ENCODE measurements at places on chromosomes 2 and 18.

GRCh38 chr18:75173125-75173432, 35.9 kb downstream of the PTGR3 start:
- DNase-seq: no peak

GRCh38 chr18:33660696-33661310, 82.8 kb downstream of the ASXL3 start:
- no peak for DNase-seq

GRCh38 chr18:58527285-58527951, 101.5 kb downstream of the ALPK2 start:
- no peak for DNase-seq

DNA sequence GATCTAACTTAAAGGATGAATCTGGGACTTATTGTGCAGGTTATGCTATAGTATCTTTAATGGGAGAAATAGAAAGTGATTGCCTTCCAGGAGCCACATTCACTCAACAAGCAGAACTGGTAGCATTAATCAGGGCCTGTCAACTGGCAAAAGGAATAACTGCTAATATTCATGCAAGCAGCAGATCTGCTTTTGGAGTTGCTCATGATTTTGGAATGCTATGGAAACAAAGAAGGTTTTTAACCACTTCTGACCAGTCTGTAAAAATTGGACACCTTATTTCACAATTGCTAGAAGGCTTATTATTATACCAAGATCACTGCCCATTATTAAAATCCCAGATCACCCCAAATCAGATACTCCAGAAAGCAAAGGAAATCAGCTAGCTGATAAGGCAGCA, 200.4 kb downstream of the MREG start:
- DNase-seq: no peak

DNA sequence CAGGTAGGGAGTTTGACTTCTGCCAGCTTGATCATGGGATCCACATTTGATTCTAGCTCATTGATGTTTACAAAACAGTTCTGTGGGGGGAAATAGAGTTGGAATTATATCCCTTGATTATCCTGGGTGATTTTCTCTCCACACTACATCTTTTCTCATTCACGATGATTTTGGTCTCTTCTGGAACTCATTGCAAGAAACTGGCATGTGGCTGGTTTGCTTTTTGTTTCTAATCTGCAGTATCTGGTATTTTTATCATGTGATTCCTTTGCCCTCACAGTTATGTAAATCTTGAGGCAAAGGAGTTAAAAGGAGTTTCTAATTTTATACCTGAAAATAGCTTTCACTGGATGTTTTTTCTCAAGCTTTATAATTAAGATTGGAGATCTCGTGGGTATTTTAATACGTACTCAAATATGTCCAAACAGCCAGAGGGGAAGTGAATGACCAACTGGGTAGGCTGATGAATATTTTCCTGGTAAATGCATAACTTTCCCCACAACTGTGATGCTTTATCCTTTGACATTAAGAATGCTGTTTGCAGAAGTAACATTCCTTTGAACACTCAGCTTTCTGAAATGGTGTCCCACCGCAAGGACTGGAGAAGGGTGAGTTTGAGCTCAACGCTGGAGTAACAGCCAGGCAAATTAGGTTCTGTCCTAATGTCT, 502.9 kb upstream of the ZEB2 start:
- no peak for DNase-seq

DNA sequence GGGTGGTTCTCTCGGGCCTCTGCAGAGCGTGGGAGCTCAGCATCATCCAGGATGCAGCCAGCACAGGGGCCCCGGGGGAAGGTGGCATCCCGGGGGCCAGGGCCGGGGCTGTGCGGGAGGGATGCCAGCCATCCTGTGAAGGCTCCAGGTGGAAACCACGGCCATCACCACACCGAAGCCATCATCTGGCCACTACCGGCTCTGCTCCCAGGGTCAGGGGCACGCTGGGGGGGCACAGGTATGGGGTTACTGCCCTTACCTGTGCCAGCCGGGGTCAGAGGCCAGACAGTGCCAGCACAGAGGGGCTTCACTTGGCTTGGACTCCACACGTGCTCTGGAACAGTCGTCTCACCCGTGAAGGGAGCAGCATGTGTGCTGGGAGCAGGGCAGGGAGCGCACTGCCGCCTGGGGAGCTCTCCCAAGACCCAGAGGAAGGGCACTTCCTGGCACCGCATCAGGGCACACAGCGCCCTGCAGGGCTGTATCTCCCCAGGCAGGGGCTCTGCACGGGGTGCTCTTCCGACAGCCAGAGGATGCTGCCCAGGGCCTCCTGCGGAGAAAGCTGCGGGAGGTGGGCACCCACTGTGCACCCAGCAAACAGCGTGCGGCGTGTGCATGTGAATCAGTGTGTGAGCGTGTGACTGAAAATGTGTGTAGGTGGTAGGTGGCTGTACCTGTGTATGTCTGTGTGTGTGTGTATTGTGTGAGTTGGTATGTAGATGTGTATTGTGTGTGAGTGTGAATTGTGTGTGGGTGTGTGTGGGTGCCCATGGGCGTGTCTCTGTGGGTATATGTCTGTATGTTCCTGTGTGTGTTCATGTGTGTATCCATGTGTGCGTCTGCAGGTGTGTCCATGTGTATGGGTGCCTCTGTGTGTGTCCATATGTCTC, 75.0 kb downstream of the PTGR3 start:
- no peak for DNase-seq

- DNase-seq: no peak
Measured at GRCh38 chr18:63293935-63294334, 25.6 kb downstream of the BCL2 start.

GRCh38 chr18:70243131-70243929, 37.8 kb upstream of the RTTN start:
- no peak for DNase-seq

GRCh38 chr18:79420033-79420745, 24.5 kb downstream of the NFATC1 start:
- DNase-seq: no peak

DNA sequence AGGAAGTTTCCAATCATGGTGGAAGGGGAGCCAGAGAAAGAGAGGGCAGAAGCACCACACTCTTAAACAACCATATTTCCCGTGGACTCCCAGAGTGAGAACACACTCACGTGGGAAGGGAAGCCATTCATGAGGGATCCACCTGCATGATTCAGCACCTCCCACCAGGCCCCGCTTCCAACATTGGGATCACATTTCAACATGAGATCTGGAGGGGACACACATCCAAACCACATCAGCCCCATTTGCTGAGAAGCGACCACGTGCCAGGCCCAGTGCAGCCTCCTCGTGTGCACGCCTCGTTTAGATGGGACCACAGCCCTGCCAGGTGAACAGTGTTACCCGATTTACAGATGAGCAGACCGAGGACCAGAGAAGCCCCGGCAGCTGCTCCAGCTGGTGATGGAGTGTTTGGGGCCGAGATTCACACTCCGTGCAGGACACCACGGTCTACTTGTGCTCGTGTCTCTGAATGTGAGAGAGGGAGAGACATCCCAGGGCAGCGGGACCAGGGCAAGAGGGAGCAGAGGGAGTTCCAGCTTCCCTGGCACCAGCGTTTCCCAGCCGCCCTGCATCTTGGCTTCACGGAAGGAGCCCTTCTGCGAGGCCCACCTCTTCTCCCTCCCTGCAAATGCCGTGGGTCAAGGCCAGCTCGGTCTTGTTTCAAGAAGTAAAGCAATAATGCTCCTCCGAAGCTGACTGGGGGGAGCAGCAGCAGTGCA, 76.9 kb upstream of the ODC1 start:
- no peak for DNase-seq

GRCh38 chr2:33241581-33241980, 234.9 kb upstream of the RASGRP3 start:
- no peak for DNase-seq

- DNase-seq: no peak
Measured at GRCh38 chr2:68737711-68738110, 3.1 kb downstream of the ARHGAP25 start.

DNA sequence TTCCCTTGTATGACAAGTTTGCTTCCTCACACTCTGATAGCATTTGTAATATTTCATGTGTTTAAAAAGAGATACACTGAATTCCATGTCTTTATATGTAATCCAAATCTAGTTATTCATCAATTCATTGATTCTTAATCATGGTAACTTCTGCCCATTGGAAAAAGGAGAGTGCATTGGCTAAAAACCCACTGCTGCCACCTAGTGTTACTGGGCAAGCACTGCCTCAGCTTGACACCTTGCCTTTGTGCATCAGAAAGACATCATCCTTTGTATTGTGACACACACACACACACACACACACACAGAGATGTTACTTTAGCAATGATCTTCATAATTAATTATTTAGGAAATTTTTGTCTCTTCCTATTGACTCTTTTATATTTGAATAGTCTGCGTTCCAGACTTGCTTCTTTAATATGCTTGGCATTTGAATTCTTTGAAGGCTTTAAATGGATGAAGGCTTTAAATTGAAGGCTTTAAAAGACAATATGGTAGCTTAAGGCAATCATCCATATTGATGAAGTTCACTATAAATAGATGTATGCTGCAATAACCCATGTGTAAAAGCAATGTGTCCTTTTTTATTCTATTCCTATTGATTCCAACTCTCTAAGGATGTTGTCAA, 414.2 kb upstream of the CHST9 start:
- no peak for DNase-seq

DNA sequence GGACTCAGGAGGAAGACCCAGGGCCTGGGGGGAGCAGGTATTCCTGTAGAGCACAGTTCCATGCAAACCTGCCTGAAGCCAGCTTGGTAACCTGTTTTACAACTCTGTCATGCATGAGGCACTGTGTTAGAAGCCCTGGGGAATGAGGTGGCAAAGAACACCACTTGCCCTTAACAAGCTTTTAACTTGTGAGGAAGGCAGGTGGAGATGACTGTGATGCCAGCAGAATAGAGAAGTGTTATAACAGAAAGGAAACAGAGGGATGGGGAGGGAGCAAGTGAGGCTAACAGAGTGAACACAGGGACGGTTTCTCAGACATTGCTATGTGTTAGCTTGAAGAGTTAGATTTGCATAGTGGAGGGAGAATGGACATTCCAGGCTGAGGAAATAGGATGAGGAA, 11.5 kb upstream of the IL1A start:
- no peak for DNase-seq

GRCh38 chr2:54239427-54239826, 16.6 kb downstream of the TSPYL6 start:
- no peak for DNase-seq

DNA sequence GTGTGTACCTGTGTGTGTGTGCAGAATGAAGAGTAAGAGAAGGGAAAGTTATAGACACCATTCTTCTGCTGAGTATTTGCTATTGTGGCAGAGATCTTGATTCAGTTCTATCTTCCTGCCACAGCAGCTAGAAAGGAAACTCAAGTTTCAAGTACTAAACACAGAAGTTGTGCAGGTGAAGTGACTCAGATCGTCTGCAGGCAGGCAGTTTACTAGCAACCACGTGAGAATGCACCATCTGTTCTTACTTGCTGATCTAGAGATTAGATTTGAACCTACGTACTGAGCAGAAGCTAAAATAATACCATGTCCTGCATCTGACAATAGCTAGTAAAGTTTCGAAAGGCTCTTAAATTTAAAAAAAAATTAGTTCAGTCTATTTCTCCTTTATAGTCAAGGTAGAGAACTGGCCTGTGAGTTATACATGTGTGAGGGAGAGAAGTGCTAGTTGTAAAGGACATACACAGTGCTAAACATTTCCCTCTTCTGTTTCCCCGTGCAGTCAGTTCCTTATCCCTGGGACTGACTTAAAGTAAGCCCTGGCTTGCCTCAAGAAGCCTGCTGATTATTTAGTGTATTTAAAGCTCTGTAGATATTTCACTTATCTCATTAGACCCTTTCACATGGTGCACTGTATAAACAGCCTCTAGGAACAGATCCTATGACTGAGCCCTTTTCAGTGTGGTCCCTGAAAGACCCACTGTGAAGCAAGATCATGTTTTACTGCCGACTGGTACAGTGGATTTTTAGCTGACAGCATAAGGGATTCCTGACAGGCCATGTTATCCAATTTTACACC, 45.0 kb downstream of the SLC38A11 start:
- DNase-seq: no peak

- DNase-seq: no peak
Measured at GRCh38 chr18:66662632-66663031, 58.7 kb upstream of the CDH19 start.

- no peak for DNase-seq
Measured at GRCh38 chr2:150944315-150944714, 317.3 kb downstream of the RBM43 start.

GRCh38 chr2:207394203-207394781, 135.5 kb upstream of the CREB1 start:
- no peak for DNase-seq

Measured in activated CD4-positive, alpha-beta T cell treated with anti-CD3 and anti-CD28 coated beads for 1 hour (primary cell).